Stimulated activated CD4-positive, alpha-beta T cell treated with anti-CD3 and anti-CD28 coated beads, Interleukin-1b, Interleukin-23, amount 100 ng/mL, for 1 hour (primary cell): ENCODE measurements at places on chromosomes 7 and 10.

DNA sequence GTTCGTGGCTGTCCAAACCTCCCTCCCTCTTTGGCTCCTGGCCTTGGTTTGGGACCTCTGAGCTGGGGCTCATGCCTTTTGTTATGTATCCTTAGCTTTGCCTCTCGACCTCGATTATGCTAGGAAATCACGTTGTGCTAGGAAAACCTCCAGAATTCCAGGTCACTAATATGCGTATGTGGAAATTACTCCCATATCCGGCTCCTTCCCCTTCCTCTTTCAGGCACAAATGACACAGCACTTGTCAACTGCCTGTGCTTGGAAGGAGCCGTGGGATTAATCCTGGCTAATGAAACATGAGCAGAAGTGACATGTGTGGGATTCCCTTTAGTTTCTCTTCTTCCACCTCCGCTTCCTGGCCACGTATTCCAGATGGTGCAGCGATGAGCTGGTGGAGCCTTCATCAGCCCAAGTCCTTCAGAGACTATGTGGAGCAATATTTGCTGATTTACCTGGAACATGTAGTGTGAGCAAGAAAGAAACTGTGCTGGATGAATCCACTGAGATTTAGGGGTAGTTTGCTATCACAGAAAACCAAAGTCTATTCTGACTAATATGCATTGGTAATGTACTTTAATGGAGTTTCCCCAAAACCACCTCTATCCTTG is 149.2 kb downstream of the REEP3 start:
- DNase-seq = no peak

DNA sequence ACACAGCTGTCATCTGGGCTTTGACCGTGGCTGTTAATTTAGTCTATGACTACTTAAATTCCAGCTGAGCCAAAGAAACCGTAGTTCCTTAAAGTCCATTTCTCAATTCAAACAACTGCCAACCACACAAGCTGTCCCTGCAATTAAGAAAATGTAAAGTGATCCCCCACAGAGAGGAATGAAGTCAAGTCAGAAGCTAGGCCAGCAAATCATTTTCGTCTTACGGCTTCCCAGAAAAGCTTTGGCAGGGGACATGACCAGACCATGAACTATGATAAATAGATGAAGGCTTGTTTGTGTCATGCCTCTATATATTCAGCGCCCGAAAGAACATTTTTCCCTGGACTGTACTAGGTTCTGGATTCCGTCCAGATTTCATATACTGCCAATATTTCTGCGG is 54.6 kb downstream of the HACD1 start:
- no peak for DNase-seq

GRCh38 chr10:10831085-10831484 is 186.6 kb upstream of the CELF2 start:
- DNase-seq = no peak

DNA sequence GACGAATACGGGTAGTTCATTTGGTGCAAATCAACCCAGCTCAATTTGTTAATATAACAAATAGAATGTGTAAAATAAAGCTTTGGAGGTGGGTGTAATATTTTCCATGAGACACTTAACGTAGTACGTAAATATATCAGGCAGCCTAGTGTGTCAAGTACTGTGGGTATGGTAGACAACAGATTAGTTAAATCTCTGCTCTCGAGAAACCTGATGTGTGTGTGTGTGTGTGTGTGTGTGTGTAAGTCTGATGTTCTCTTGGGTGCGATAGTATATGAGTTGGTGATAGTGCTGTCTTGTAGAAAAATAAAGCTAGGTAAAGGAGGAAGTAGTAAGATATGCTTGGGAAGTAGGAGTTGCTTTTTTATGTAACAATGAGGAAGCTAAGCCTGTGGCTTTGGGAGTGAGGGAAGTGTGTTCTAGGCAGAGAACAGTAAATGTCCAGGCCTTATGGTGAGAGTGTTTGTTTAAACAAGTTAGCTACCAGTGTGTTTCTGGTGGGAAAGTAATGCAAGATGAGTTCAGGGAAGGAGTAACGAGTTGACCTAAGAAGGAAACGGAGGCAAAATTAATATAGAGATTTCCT is 26.1 kb downstream of the WAC start:
- no peak for DNase-seq

- DNase-seq = no peak
Measured at GRCh38 chr10:76281659-76282058, 850.2 kb downstream of the LRMDA start.

GRCh38 chr10:2986391-2986801 is 81.0 kb upstream of the PFKP start:
- no peak for DNase-seq

DNA sequence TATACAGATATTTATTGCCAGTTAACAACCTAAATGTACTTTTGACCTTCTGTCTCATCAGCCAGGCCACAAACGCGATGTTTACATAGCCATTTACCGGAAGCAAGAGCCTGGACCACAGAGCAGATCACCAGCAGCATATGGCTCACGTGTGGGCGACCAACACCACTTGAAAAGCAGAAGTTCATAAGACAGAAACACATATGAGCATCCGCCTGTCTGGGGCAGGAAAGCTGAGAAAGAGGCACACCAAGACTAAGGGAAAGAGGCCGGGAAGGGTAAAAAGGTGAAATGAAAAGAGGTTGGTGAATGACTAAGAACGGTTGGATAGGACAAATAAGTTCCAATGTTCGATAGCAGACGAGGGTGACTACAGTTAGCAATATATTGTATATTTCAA is 1.3 kb downstream of the ABCB1 start:
- DNase-seq = no peak

DNA sequence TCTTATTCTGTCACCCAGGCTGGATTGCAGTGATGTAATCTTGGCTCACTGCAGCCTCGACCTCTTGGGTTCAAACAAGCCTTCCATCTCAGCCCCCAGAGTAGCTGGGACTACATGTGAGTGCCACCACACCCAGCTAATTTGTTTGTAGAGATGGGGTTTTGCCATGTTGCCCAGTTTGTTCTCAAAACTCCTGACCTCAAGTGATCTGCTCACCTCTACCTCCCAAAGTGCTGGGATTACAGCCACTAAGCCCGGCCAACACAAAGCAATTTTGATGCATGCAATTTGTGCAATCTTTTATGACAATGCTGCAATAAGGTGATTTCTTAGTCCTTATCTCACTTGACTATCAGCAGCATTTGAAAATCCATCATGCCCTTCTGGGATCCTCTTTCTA is 333.1 kb downstream of the FRMD4A start:
- DNase-seq = no peak

- no peak for DNase-seq
Measured at GRCh38 chr7:1825897-1826741, 156.0 kb downstream of the ELFN1 start.

DNA sequence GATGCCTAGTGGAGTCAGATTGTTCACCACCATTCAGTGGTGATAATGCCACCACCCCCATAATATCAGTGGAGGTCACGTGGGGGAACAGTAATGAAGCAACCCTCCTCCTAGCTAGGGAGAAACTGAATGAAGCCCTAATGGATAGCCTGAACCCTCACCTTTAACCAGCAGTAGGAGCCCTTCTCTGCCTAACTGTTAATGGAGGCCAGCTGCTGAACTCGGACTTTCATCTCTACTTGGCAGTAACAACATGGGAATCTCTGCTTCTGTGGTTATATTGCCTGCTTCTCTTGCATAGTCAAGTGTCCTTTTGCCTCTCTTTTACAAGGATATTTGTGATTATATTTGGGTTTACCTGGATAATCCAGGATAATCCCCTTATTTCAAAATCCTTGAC is 1097.9 kb downstream of the REEP3 start:
- no peak for DNase-seq

DNA sequence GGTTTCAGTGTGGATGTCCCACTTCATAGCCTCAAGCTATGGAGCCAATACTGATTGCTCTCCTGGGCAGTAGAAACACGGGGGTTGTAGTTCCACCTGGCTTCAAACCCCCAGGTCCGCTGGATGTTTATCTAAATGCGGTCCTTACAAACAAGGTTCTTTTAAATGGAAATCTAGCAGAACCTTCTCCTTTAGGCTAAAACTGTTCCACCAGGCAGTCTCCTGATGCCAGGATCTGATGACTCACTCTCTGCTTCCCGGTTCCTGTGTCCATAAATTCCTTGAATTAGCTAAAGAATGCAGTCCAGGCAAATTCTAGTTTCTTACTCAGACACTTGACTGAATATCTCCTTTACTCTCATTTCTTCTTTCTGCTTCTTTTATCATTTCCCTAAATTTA is 108.4 kb upstream of the FAM3C start:
- DNase-seq = no peak

- DNase-seq = no peak
Measured at GRCh38 chr10:17216901-17217395, 11.1 kb upstream of the VIM start.

DNA sequence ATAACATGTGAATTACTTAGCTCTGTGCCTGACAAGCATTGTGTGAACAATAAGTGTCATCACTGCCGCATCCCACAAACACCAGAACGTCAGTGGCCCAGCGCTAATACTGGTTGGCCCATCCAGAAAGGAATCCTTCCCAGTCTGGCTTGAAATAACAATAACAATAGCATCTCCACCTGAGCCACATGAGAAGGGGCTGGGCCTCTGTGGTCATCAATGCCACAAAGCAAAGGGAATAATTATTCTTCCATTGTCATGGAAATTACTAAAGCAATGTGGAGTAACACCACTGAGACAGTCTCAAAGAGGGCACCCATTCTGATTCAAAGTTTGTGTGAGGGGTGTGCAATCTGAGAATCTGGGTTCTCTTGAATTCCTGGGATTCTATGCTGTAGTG is 105.7 kb upstream of the INHBA start:
- no peak for DNase-seq

DNA sequence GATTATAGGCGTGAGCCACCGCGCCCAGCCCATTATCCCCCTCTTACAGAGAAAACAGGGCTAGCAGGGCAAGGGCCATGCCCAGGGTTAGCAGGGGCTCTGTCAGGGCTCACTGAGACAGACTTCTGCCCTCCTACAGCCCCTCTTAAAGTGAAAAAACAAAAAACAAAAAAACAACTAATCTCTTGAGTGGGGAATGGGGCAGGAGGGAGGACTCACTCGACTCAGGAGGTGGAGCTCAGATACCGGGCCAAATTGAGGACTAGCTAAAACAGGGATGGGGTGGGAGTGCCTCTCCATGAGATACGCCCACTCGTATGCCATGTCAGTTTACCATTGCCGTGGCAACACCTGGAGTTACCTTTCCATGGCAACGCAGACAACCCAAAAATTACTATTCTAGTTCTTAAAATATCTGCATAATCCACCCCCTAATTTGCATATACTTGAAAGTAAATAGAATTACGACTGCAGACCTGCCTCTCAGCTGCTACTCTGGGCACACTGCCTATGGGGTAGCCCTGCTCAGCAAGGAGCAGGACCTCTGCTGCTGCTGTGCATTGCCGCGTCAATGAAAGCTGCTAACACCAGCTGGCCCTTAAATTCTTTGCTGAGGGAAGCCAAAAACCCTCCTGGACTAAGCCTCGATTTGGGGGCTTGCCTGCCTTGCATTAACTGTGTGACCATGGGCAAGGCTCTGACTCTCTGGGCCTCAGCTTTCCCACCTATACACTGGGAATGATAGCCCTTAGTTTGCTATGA is 13.4 kb downstream of the SSC4D start:
- no peak for DNase-seq

GRCh38 chr7:127905491-127906330 is 125.5 kb downstream of the LRRC4 start:
- no peak for DNase-seq

DNA sequence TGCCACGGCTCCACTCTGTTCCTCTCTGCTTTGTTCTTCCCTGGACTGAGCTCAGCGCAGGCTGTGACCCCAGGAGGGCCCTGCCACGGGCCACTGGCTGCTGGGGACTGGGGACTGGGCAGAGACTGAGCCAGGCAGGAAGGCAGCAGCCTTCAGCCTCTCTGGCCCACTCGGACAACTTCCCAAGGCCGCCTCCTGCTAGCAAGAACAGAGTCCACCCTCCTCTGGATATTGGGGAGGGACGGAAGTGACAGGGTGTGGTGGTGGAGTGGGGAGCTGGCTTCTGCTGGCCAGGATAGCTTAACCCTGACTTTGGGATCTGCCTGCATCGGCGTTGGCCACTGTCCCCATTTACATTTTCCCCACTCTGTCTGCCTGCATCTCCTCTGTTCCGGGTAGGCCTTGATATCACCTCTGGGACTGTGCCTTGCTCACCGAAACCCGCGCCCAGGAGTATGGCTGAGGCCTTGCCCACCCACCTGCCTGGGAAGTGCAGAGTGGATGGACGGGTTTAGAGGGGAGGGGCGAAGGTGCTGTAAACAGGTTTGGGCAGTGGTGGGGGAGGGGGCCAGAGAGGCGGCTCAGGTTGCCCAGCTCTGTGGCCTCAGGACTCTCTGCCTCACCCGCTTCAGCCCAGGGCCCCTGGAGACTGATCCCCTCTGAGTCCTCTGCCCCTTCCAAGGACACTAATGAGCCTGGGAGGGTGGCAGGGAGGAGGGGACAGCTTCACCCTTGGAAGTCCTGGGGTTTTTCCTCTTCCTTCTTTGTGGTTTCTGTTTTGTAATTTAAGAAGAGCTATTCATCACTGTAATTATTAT is 1.2 kb downstream of the CLDN4 start:
- DNase-seq = no peak

GRCh38 chr10:69572159-69573055 is 815 bp downstream of the NEUROG3 start:
- DNase-seq = no peak

DNA sequence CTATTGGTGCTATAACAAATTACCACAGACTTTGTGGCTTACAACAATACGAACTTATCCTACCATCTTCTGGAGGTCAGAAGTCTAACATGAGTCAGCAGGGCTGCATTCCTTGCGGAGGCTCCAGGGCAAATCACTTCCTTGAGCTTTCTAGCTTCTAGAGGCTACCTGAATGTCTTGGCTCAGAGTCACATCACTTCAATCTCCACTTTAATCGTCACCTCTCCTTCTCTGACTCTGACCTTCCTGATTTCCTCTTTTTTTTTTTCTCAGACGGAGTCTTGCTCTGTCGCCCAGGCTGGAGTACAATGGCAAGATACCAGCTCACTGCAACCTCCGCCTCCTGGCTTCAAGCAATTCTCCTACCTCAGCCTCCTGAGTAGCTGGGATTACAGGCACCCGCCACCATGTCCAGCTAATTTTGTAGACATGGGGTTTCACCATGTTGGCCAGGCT is 44.6 kb upstream of the ANAPC16 start:
- DNase-seq = no peak

- DNase-seq = no peak
Measured at GRCh38 chr10:11195623-11196022, 178.0 kb downstream of the CELF2 start.

- no peak for DNase-seq
Measured at GRCh38 chr7:92695308-92696261, 105.4 kb upstream of the FAM133B start.

DNA sequence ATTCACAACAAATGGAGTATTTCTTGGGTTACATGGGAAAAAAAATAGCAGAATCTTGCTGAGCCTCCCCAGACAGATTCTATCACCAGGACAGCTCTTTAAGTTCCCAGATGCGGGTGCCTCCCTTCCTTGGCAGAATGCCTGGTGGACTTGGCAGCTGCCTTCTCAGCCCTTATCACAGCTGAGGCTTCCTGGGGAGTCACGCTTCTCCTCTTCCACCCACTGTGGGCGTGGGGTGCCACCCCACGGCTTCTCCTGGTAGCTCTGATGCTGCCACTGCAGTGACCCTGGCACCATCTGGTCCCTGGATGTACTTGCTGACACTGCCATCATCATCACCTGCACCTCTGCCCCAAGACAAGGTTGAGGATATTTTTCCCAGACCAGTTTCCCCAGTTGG is 16.2 kb upstream of the NME8 start:
- DNase-seq = no peak

- no peak for DNase-seq
Measured at GRCh38 chr10:78140066-78140630, 106.5 kb downstream of the RPS24 start.
